Lung (tissue), 17 donors: ENCODE measurements at places on chromosomes 3 and 15. TPM values are rescaled to one million over a fixed set of nuclear protein-coding genes. Genes with fewer than 3 reads are reported as not detected.

DNA sequence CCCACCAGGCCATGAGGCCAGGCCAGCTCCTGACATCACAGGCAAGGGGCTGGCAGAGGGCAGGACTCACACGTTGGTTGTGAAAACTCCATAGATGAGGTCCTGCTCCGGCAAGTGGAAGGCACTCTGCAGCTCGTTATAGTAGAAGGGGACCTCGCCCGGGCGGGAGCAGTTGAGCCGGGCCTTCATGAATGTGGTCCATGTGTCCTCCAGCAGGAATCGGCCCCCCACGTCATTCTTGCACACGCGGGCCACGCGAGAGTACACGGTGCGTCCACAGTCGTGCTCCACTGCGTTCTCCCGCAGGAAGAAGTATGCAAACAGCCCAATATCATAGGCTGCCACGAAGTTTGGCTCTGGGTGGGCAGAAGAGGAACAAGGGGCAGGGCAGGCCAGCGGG is 101.2 kb downstream of the SEMA5B start:
- no peak for DNase-seq

DNA sequence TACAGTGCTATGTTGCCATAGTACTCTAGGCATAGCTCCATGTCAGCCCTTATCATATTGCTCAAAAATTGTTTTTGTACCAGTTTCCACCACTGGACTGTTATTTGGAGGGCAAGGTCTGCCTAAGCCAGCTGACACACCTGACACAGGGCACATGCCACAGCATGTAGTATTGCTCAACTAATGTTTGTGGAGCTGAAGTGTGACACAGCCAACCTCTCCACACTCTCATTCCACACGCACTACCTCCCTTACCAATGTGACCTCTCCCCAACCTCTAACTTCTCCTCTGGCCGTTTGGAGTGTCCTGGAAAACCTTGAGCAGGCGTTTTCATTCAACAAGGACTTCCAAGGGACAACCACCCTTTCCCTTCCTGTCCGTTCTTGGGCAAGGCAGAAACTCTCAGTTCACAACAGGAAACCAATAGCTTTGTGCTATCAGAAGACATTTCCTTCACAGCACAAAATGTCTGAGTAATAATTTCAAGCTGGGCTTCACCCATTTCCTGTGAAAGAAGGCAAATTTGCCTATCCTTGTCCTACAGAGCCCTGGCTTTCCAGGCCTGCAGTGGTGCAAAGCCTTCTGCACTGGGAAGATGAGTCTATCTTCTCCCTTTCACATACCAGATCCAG is 38.4 kb downstream of the TLNRD1 start:
- DNase-seq, result no peak

GRCh38 chr3:190252080-190252479 is 70.2 kb downstream of the CLDN1 start:
- peak; percentile 58 for DNase-seq

DNA sequence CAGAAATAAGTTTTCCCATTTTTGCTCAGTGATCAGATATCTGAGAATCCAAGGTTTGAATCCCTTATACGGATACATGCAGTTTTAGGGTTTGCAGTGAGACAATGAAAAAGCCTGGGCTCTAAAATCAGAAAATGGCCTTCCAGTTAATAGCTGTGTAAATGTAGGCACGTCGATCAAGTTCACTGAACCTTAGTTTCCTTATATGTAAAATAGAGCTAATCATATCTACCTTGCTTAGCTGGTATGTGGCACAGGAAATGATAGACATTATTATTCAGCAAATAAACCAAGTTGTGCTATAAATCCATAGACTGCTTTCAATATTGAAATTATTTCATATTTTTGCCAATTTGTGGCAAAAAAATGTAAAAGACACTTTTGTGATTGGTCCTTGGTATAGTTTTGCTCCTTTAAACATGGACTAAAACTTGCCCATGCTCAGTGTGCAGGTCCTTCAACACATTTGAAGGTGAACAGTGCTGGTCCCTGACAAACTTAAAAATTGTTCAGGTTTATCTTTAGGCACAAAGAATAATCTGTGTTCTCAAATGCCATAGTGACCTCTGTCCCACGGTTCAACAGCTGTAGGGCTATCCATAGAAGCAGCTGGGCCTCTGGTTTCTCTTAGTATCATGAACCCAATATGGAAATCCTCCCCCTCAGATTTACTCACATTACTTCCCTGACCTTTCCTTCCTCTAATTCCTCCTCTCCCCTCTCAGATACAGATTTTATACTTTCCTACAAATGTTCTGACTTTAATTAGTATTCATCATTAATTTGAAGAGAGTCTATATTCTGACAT is 51.0 kb downstream of the CCDC54 start:
- DNase-seq, result no peak

DNA sequence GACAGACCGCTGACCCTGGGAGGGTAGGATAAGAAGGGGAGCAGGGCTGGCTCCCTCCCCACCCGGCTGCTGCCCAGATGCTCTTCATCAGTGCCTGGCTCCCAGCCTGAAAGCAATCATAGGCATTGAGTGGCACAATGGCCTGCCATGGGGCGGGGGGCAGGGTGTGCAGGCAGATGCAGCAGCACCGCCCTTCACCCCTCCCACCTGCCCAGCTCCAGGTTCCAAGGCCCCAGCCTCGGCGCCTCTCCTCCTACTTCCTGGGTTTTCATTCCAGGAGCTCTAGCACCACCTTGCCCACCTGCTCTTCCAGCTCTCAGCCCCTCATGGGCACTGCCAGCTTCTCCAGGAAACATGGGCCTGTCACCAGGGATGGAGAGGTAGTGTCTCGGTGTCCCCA is 101.7 kb downstream of the MEGF11 start:
- no peak for DNase-seq

DNA sequence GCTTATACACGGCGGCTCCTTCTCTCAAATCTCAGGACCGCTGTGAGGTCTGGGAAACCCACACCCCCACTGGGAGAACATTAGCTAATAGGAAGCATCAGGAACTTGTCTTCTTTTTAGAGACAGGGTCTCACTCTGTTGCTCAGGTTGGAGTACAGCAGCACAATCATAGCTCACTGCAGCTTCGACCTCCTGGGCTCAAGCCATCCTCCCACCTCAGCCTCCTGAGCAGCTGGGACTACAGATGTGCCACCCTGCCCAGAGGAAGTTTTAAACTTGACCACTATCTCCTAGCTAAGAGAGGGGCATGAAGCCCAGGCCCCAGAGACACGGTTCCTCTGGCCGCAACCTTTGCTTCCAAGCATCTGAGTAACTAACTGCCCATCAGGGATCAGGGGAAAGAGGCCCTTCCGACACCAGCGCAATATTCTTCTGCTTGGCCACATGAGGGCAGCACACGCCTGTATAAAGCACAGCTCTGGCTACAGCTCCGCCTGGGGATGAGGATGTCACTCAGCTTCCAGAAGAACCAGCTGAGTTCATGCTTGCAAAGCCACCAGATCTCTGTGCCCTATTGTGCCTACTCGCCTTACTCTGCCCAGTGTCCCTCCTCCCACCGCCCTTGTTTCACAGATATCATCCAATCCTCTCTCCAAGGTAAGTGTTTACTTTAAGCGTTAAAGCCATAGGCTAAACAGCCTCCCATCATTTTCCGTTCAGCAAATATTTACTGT is 57.6 kb upstream of the SLC6A11 start:
- peak; percentile 31 for DNase-seq

- DNase-seq, result peak; percentile 26
These were observed 6.9 kb upstream of the PPP1R2 start for GRCh38 chr3:195549931-195550519.

- DNase-seq, result no peak
These were observed 217.0 kb downstream of the EPHB1 start for GRCh38 chr3:135012101-135012500.

- no peak for DNase-seq
These were observed 5.8 kb downstream of the ZNF80 start for GRCh38 chr3:114231616-114232015.

GRCh38 chr3:99780749-99781148 is 36.9 kb upstream of the CMSS1 start:
- DNase-seq, result no peak

DNA sequence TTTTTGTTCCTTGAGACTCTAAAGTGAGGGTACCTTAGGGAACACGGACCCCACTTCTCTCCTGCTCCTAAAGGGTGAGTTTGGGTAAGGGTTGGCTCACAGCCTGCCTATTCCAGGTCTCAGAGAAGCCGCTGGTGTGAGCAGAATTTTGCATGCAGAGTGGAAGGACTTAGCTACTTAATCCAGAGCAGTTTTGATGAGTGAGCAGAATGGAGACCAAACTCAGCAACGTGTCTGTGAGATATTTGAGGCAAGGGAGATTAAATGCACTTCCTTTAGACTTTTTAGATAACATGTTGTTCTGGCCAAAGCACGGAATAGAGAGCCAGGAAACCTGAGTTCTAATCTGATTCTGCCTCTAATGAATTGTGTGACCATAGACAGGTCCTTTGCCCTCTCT is 5.1 kb downstream of the SLC24A1 start:
- DNase-seq, result no peak

GRCh38 chr3:127706785-127707351 is 34.1 kb downstream of the ABTB1 start:
- DNase-seq, result no peak

GRCh38 chr15:77502379-77503095 is 81.8 kb downstream of the HMG20A start:
- no peak for DNase-seq

- DNase-seq, result peak; percentile 37
These were observed 296.6 kb downstream of the SUCLG2 start for GRCh38 chr3:67357610-67358458.

DNA sequence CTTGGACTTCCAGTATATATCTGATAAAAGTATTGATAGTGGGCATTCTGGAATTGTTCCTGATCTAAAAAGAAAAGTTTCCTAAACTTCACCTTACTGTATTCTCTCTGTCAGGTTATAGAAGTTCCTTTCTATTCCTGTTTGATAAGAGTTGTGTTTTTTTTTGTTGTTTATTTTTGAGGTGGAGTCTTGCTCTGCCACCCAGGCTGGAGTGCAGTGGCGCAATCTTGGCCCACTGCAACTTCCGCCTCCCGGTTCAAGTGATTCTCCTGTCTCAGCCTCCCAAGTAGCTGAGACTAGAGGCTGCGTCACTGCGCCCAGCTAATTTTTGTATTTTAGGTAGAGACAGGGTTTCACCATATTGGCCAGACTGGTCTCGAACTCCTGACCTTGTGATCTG is 13.1 kb downstream of the BLM start:
- no peak for DNase-seq

GRCh38 chr3:113533534-113533892 is 1.2 kb downstream of the SIDT1 start:
- DNase-seq, result no peak

DNA sequence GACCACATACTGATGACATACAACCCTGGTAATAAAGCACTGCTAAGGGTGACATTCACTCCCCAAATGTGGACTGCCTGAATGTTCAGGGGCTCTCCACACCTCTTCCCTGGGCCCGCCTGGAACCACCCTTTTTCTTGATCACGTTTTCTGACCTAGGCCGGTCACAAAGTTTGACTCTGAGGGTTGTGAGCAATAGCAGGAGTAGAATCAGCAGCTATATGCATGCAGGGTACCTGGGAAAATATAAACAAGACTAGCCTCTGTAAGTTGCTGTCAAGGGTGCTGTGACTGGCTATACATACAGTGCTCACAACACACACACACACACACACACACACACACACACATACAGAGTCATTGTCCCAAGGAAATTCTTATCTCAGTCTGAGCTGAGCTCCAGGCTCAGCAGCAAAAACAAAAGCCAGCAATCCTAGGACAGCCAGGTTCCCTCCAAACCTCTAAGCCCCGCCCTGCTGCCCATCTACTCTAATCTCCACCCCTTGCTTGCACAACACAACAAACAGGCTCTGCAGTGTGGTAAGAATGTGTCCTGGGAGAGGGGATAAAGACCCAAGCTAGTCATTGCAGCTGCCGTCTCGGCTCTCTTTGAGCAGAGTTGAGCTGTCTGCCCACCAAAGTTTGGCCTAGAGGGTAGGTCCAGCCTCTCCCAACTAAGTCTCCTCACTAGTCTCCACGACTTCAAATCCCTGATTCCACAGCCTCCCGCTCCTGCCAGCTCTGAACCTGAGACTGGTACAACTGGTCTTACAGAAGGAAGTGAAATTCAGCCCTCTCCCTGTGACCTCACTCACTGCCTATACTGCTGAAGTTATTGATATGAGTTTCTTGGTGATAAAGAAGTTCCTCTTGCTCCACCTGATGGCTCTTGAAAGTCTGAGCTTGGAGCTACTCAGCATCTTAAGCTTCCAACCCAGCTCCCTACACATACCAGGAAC is 2.2 kb downstream of the BMF start:
- peak; percentile 95 for DNase-seq

DNA sequence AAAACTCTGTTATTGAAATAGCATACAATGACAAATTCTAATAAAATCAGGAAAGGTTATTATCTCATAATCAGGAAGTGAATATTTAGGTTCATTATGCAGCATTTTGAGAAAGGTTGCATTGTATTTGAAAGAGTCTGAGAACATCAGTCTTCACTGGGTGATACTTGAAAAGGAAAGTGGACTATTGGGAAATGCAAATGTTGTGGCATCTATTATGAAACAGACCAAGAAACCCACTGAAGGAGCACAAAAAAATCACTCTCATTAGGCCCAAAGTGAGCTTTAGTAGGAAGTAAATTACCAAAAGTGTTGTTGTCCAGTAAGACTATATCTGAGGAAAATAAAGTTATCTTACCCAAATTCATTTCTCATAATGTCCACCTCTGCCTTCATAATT is 90.8 kb downstream of the ZPLD1 start:
- no peak for DNase-seq

DNA sequence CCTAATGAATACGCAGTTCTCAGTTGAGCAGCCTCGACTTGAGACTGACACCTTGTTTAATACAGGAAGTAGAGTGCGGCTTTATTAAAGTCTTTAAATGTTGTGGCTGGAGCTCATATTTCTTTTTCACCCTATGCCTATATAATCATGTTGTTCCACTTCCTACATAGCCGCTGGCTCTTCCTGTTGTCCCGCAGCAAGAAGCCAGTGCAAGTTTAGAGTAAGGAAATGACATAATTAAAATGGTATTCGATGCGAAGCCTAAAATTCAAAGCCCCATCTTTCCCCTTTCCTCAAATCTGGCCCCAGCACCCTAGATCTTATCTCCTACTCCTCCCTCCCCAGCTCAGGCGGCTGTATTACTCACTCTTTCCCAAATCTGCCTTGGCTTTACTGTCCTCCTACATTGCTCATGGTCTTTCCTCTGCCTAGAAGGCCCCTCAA is 7.5 kb upstream of the PHLDB2 start:
- DNase-seq, result no peak

The ANKRD34C gene
- total RNA-seq, result 0.03 TPM

The SLC6A1 gene
- total RNA-seq, result 1.5 TPM

The QARS1 gene
- 223 TPM for total RNA-seq

The PLCL2 gene
- 16.7 TPM for total RNA-seq

The RLBP1 gene
- not detected for total RNA-seq

The CIP2A gene
- 2.6 TPM for total RNA-seq

The ARPC4 gene
- total RNA-seq, result 174 TPM

The ZDHHC23 gene
- total RNA-seq, result 7.7 TPM

The LRRC31 gene
- 0.43 TPM for total RNA-seq

The TMEM158 gene
- 3.4 TPM for total RNA-seq

The TCAIM gene
- 42.1 TPM for total RNA-seq
